Stimulated activated naive CD8-positive, alpha-beta T cell treated with anti-CD3 and anti-CD28 coated beads, Interleukin-15, amount 100 ng/mL, for 72 hours (primary cell): ENCODE measurements at places on chromosomes 4 and X.

DNA sequence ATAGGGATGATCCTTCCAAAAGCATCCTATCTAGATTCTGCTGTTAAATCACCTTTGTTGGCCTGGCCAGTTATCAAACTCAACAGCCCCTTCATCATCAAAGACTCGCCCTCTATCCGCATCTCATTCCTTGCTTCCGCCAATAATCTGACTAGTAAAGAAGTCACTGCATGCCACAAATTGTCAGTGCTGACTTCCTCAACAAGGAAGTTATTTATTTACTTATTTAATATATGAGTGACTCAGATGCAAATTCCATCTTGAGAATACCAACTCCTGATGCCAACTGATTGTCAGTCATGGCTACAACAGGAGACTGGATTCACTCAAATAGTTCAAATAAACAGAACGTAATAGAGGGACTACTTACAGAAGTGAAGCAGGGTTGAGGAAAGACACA is 283.8 kb downstream of the TRIML1 start:
- no peak for DNase-seq

DNA sequence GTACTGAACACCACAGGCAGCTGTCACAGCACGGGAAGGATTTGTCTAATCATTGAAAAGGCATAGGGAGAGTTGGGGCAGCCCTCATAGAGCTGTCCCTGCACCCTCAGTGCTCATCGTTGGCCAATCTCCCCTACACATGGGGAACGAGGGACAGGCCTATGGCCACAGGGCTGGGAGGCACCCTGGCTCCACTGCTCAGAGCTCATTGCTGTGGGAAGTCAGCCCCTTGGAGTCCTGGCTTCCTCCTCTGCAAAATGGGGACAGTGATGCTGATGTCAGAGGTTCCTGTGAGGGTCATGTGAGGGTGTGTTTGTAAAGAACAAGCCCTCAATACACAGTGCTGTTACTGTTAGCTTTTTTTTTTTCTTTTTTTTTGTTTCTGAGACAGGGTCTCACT is 19.3 kb upstream of the HTRA3 start:
- no peak for DNase-seq

DNA sequence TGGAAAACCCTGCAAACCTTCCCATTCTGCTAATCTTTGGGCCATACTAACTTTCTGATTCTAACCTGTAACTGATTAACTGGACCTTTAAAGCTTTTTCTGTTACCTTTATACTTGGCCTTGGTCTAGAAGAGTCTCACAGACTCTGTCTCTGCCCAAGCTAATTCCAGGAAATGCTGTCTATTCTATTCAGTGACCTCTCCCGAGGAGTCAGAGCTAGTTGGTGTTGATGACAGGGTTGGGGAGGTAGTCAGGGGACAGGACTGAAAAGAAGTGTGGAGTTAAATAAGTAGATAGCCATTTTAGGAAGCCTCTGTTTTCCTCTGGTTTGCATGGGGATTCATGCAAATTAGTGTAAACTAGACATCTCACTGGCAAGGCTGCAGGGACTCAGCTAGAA is 429.5 kb downstream of the GRID2 start:
- DNase-seq, result no peak

DNA sequence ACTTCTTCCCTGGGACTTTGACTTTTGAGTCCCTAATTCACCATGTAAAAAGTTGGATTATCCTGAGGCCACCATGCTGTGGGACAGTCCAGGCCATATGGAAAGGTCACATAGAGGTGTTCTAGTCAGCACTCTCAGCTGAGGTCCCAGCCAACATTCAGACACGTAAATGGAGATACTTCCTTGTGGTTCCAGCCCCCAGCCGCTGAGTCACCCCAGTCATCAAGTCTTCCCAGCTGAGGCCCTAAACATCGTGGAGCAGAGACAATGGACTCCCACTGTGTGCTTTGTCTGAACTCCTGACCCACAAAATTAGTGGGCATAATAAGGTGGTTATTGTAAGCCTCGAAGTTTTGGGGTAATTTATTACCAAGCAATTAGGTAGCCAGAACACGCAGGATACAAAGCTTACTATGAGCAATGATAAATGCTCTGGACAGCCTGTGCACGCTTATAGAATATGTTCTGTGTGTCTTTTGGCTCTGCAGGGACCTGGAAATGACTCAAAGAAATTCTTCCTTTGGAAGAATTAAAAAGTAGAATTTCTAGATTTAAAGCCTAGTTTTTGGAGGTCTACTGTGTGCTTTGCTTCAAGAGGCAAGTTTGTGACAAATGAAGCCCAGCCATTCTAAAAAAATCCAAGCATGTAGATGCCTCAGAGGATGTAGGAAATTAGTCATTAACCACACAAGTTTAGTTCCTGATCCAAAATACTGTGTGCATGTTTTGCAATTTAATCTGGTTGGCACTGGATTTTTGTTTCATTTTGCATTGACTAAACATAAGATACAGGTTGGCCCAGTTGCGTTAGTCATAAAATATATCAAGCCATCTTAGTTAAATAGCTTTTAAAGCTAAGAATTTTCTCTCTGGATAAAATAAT is 33.2 kb upstream of the SLC9A7 start:
- DNase-seq, result no peak

- no peak for DNase-seq
Measured at GRCh38 chr4:5707366-5707765, 993 bp downstream of the EVC2 start.

GRCh38 chr4:27366104-27366823 is 505.6 kb downstream of the STIM2 start:
- no peak for DNase-seq

DNA sequence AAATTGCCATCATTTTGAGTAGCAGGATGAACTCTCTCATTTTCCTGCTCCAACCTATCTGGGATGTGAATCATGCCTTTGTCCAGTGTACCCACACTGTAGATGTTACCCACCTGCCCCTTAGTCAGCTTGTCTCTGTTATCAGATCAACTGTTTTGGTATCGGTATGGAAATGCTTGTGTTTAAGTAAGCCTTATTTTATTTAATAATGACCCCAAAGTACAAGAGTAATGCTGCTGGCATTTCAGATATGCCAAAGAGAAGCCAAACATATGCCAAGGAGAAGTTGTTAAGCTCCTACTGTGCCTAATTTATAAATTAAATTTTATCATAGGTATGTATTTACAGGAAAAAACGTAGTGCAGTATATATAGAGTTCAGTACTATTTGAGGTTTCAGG is 18.6 kb upstream of the RAP1GDS1 start:
- no peak for DNase-seq

DNA sequence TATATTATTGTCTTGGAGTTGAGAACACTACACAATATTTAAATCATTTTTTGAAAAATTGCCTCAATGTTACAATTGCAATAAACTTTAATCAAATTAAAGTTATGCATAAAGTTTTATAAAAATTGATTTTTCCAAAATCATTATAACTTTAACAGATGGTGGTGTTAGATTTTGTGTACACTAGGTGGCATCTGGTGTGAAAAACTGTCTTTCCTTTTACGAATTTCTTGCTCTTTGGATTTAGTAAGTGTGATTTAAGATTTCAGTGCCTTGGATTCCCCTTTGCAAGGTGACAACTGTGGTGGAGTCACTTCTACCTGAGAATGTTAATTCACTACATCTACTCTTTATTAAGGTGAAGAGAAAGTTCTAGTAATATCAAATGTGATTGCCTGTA is 91.6 kb downstream of the AREG start:
- no peak for DNase-seq

DNA sequence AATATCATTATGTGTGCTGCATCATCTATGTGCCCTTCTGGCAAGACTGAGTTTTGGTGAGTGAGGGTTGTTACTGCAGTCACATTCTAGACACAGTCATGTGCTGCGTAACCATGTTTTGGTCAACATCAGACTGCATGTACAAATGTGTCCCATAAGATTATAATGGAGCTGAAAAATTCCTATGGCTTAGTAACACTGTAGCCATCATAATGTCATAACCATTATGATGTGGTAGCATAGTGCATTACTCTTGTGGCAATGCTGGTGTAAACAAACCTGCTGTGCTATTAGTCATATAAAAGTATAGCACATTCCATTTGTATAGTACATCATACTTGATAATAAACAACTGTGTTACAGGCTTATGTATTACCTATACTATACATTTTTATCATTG is 198.1 kb upstream of the NUDT6 start:
- DNase-seq, result no peak

GRCh38 chr4:6019316-6020263 is 1.4 kb upstream of the C4orf50 start:
- no peak for DNase-seq

GRCh38 chrX:21638311-21638710 is 19.8 kb downstream of the KLHL34 start:
- no peak for DNase-seq

- DNase-seq, result no peak
Measured at GRCh38 chr4:162456106-162456505, 292.3 kb upstream of the FSTL5 start.

GRCh38 chr4:26410385-26411293 is 79.6 kb downstream of the CCKAR start:
- peak; percentile 22 for DNase-seq

GRCh38 chr4:19399001-19399400 is 852.7 kb upstream of the SLIT2 start:
- no peak for DNase-seq

- DNase-seq, result no peak
Measured at GRCh38 chr4:73631565-73632226, 11.5 kb upstream of the RASSF6 start.

DNA sequence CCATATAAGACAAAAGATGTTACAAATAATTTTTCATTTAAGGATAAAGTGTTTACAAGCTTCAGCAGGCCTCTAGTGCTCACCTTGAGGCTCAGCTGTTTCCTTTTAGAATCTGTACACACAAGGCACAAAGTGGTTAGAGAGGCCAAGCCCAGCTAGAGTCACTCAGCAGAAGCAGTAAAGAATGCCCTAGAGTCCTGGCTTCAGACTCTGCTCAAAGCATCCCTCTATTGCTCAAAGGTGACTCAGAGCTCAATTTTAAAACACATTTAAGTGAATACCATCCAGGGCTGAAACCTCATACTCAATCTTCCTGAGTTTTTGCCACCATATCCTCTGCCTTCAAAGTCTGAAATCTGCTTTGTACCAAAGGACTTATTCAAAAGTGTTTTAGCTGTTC is 22.6 kb upstream of the PHF8 start:
- DNase-seq, result no peak

DNA sequence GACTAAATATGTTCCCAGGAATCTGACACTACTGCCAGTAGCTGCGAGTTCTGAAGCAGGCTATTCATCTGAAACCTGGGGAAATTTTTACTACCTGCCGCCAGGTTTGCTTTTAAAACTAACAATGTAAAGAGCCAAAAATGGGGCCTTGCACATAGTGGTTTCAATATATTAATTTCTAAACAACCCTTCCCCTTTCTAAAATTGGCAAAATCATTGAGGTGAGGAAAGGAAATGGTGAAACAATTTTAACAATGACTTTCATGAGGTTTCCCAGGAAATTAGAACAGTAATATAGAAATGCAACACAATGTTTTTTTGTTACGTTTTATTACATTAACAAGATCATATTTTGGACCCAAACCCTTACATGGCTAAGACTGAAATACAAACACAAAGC is 21.3 kb downstream of the FANCB start:
- DNase-seq, result no peak

- DNase-seq, result no peak
Measured at GRCh38 chr4:113446019-113446418, 315.5 kb downstream of the CAMK2D start.

- DNase-seq, result no peak
Measured at GRCh38 chr4:150126201-150126863, 48.1 kb downstream of the DCLK2 start.

GRCh38 chrX:129945131-129945530 is 37.3 kb upstream of the BCORL1 start:
- DNase-seq, result no peak

- no peak for DNase-seq
Measured at GRCh38 chr4:40445671-40446070, 110.5 kb downstream of the CHRNA9 start.

DNA sequence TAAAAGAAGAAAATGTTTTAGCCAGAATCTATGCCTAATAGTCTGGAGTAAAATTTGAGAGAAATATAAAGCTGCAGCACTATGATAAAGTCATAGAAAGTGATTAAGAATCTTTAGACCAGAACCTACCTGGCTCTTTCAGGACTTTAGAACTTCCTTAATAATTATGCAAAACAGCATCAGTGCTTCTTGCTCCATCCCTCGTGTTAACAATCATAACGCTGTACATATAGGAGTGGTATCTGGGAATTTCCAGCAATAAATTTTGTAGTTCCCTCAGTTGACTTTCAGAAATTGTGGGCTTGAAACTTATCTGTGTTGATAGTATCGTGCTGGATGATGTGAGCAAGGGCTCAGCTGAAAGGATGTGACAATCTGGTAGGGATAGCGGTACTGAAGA is 102.1 kb upstream of the RASGEF1B start:
- no peak for DNase-seq

- no peak for DNase-seq
Measured at GRCh38 chr4:80711956-80712355, 318.6 kb upstream of the BMP3 start.

DNA sequence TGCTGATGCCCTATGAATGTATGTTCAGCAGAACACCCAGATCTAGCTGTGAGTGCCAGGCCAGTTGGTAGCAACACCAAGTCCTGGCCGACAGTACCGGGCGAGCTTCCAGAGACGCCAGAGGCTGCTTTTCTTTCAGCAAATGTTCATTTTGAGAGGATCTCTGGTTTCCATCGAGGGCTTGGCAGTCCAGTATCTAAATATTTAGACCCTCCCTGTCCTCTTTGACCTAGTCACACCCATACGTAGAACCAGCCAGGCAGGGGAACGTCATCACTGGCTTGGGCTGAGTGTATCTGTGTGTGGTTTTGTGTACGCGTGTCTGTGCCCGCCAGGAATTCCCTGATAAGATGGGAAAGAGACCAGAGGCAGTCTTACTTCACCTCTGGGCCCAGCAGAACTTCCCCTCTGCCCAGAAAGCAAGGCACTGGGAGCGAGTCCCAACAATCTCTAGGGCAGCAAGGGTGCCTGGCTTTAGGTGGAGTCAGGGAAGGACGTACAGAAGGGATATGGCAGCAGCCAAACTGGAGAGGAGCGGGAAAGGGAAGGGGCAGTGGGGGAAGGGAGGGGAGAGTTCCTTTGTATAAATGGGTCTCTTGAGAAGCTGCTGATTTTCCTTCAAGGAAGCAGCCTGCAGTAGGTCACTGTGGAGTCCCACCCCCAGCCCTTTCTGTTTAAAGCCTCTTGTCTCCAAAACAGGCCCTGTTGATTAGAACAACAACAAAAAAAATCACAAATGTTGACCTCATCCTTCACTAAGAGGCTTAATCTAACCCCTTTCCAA is 15.0 kb upstream of the ELF4 start:
- DNase-seq, result no peak

DNA sequence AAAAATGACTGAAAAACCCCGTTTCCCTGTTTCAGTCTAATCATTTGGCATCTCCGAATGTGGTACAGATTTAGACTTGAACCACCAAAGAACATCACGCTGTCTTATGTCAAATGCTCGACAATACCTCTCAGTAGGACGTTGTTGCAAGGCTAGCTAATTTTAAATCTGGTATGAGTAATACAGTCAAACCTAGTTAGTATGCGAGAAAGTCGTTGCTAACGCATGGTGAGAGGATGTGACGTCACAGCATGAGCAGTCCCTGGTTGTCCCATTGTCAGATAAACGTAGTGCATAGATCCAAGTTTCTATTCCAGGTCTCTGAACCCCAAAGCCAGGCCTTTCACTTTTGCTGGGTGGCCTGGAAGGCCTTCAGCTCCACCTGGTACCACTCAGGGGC is 44.7 kb downstream of the SETD7 start:
- no peak for DNase-seq
